ENCODE measurements at places on chromosomes 7 and 10.

DNA sequence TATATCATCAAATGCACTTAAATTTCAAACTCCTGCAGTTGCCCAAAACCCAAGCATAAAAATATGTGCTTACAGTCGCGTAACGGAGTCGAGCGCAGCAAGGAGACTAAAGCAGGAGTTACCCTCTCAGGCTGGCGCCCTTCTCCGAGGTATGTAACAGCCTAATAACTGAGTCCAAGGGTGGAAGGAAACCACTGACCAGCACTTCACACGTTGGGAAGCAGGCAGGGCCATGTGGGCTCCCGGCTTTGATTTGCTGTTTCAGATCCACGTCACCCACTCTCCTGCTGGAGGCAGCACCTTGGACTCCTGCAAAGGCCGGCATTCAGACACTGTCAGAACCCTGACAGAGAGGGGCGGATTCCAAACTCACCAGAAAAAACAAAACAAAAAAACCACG is 123.8 kb downstream of the DIP2C start:
- DNase-seq: no peak

DNA sequence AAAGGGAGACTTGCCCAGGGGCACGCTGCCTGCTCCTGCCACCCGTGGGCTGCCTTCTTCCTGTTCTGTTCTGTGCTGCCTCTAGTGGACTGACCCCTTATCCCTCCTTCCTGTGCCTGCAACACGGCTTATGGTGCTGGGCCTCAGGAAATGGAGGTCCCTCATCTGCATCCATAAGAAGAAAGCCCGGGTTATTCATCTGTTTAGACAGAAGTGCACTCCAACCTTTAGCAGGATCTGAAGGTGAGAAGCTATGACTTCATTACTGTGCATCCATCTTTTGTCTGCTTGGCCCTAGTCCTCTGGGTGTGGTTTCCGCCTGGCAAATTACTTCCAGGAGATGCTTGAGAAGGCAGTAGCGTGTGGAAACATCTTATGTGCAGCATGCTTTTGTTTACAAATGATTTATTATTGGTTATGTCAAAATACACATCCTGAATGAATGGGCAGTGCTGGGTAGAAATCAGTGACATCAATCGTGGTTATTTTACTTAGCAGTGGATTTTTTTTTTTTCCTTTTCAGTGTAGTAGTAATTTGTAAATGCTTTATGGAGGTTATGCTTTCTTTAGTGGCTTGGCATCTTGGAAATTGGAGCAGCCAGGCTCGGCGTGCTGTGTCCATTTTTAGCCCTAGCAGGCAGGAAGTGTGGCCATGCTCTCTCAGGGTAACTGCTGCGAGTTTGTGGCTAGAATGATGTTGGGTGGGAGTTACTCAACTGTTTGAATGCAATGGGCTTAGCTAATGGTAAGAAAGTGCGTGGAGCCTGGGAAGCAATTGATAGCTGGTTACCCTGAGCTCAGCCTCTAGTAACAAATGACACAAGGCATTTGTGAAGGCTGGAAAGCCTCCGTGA is 12.7 kb downstream of the PTPRE start:
- DNase-seq: no peak

- DNase-seq: no peak
These were observed 3.1 kb upstream of the LDB3 start for GRCh38 chr10:86665218-86665607.

DNA sequence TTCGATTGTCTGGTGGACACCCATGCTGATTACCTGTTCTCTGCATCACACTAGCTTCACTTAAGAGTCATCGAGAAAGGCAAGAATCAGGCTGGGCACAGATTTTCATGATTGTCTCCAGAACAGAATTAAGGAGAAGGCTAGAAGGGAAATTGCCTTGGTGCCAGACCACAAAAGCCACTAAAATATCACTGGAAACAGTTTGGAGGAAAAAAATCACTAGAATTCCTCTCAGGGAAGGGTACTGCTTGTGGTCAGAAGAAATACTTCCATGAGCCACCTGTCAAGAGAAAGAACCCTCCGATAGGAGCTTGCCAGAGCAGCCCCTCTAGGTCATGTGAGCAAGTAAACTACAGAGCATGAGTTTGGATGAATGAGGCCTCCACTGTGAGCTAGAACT is 269.3 kb upstream of the TEX47 start:
- no peak for DNase-seq

DNA sequence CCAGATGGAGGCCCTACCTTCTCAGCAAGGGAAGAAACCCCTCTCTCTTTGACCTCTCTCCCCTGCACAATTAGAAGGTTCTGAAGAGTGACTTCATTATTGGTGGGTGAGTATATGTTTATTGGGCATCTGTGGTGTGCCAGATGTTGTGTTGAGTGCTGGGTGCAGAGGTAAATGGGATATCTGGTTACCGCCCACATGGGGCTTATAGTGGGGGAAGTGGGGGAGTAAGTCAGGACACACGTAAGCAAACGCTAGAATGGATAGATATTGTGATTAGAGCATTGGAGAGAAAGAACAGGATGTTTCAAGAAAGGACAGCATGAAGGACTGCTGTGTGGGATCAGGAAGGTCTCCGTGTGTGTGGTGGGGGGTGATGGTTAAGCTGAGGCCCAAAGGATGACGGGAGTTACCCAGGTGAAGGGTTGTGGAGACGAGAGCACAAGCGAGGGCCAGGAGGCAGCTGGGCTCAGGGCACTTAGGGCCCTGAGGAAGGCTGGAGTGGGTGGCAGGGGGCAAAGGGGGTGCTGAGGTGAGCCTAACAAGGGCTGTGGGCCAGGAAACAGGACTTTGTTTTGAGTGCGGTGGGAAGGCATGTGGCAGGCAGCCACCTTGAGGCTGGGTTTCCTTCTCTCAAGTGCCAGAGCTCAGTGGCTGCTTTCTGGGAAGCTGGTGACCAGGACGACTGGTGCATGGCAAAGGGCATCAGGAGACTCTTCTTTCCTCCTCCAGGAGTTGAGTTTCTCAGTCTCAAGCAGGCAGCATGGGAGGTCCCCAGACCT is 299.9 kb downstream of the RPS24 start:
- no peak for DNase-seq

DNA sequence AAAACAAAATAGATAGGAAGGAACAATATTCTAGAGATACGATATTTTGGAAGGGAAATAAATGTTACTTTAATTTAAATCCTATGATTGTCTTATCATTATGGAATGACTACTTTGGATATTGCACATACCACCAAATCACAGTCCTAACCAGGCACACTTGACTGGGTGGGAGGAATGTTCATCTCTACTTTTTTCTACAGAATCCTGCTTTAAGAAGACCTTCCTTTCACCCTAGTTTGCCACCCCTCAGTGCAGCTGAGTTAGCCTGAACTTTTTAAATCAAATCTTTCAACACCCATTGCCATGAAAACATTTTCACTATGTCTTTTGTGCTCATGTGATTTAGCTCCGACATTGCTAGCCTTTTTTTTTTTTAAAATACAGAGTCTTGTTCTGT is 38.1 kb downstream of the RELN start:
- no peak for DNase-seq

GRCh38 chr7:101968720-101969466 is 151.5 kb downstream of the CUX1 start:
- no peak for DNase-seq

- DNase-seq: no peak
These were observed 134.8 kb downstream of the INHBA start for GRCh38 chr7:41568135-41568534.

GRCh38 chr7:24175603-24176002 is 108.4 kb upstream of the NPY start:
- no peak for DNase-seq

GRCh38 chr7:515628-516027 is 4.0 kb downstream of the PDGFA start:
- DNase-seq: no peak

GRCh38 chr7:157056957-157057902 is 46.8 kb upstream of the MNX1 start:
- no peak for DNase-seq

- DNase-seq: no peak
These were observed 33.0 kb upstream of the GPR26 start for GRCh38 chr10:123633106-123633505.

GRCh38 chr10:10788761-10789160 is 228.9 kb upstream of the CELF2 start:
- DNase-seq: no peak

DNA sequence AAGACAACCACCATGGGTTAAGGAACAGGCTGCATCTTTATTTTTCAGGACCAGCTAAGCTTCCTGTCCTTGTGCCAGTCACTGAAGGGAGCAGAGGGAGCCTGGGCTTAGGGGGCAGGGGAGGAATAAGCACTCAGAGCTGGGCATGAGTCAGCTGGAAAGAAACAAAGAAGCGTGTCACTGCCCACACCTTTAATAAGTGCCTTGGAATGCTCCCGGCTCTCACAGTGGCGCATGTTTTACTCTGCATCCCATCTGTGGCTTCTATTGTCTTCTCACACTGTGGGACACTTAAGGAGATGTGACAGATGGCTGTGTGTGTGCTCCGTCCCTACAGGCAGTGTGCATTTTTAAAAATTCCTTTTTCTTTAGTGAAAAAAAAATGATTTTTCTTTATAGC is 71.7 kb downstream of the MTURN start:
- no peak for DNase-seq

GRCh38 chr7:93503088-93503487 is 71.4 kb downstream of the CALCR start:
- DNase-seq: no peak

DNA sequence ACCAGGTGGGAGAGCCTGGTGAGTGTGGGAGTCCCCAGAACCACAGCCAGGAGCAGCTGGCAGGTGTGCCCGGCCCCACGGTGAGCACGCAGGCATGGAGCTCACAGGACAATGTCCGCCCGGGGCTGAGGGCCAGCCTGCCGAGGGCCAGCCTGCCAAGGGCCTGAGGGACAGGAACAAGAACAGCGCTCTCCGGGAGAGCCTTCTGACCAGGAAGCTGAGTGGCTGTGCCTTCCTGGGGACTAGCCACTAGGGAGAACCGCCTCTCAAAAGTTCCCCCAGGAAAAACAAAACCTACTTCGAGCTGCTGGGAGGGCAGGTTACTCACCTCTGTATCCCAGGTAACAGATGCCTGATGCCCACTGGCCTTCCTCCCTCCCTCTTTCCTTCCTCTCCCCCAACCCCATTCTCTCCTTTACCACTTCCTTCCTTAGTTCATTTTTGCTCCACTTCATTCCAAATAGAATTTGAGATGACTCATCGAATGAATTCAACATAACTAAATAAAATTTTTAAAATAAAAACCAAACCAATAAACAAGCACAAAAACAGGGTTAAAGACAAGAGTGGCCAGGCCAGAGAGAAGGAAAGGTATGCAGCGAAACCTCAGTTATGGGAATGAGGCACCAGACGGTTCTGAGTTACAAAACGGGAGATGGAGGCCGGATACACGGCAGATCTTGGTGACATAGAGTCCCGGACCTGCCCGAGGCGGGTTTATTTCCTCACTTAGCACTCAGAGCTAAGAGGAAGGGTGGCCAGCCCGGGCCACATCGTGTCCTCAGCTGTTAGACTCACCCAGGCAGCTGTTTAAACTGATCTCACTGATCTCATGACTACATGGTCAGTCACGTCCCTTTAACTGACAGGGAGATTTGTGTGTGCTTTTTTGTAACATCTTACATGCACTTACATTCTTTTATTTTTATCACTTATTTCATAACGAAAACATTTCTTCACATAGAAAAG is 128.5 kb downstream of the TNS3 start:
- DNase-seq: no peak

- DNase-seq: no peak
These were observed 45.5 kb downstream of the VOPP1 start for GRCh38 chr7:55526770-55527169.

- no peak for DNase-seq
These were observed 1238.9 kb downstream of the XPNPEP1 start for GRCh38 chr10:108684431-108684830.

DNA sequence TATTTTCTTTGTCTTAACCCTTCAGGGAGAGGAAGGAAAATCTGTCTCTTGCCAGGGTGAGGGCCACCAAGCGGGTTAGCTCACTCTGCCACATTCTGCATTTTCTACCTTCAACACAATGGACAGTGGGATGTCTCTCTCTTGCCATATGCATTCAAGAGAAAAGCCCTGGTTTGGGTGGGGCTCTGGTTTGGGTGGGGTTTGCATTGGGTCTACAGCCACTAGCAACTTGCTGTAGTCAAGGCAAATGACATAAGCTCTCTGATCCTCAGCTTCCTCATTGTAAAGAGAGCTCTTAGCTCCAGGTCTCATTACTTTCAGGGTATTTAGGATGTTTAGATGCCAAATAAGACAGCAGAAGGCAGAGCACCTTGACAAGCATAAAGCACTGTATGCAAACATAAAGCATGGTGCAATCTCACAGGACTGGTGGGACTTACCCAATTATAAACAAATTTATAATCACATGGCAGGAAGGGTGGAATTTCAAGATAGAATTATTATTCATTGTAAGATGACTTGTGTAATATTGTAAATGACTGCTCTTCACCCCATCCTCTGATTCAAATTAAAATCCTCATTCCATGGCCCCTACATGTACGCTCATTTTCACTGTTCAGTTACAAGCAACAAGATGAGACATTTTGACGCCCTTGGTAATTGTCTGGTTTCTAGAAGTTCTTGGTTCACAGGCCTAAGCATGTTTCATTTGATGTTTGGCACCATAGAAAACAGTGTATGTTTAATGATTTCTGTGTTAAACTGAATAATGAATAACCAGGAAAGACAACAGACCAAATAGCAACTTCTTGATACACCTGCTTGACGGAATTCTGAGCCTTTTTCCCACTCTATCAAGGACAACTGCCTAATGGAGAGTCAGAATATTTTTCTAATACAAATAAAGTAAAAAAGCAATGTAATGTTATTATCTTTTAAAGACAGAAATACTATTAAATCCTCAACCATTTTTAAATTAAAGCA is 258.9 kb downstream of the KCNMA1 start:
- no peak for DNase-seq

GRCh38 chr7:103469095-103469948 is 23.3 kb upstream of the SLC26A5 start:
- DNase-seq: no peak

DNA sequence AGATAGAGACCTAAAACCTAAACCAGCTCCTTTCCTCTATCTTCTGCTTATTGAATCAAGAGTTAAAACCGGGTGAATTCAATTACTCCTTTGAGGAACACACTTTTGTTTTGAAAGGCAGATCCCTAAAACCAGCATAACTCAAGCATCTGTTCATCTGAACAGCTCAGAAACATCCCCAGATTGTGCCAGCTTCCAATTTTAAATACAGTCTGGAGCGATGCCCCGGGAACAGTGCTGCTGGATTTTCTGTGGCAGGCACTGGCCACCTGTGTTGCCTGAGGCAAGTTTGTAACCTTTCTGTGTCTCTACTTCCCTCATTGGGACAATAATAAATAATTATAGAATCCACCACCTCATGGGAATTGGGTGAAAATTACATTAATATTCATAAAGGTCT is 281.4 kb upstream of the NFE2L3 start:
- no peak for DNase-seq

GRCh38 chr7:135459951-135460567 is 49.8 kb downstream of the CNOT4 start:
- no peak for DNase-seq

Measured in activated CD8-positive, alpha-beta memory T cell treated with anti-CD3 and anti-CD28 coated beads, Interleukin-2, amount 50 U/mL, for 4 hours (primary cell).